Activated CD4-positive, alpha-beta T cell treated with anti-CD3 and anti-CD28 coated beads, Interleukin-2, amount 50 U/mL, for 16 hours (primary cell): ENCODE measurements at places on chromosomes 11 and 22.
A peak's percentile ranks its signal among the peaks of the same experiment; 100 is the strongest.

- DNase-seq, result no peak
Measured at GRCh38 chr22:47310601-47311000, 548.2 kb downstream of the TBC1D22A start.

DNA sequence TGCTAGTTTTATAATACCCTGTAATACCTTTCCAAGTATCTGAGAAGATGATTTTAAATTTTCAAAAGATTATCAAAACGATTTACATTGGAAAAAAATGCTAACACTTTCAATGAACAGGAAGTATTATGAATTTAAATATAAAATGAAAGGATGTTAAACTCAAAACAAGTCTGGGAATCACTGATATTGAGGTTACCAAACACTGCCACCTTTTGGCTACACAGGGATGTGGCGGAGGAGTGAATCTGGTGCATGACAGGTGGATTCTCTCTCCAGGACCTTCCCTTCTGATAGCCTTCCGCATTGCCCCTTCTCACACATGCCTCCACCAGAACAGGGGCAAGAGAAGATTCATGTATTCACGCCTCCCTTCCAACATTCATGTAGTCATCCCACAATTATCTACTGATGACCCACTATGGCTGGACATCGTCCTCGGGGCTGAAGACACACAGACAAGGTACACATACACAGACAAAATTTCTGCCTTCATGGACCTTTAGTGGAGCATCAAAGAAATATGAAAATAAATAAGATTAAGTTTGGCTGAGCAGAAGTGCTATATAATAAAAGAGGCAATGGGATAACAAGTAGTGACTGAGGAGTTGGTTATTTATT is 34.7 kb downstream of the ATG16L2 start:
- peak; percentile 43 for DNase-seq

- DNase-seq, result no peak
Measured at GRCh38 chr22:29030618-29031226, 30.9 kb downstream of the C22orf31 start.

GRCh38 chr11:110908401-110909105 is 196.3 kb upstream of the ARHGAP20 start:
- DNase-seq, result no peak

DNA sequence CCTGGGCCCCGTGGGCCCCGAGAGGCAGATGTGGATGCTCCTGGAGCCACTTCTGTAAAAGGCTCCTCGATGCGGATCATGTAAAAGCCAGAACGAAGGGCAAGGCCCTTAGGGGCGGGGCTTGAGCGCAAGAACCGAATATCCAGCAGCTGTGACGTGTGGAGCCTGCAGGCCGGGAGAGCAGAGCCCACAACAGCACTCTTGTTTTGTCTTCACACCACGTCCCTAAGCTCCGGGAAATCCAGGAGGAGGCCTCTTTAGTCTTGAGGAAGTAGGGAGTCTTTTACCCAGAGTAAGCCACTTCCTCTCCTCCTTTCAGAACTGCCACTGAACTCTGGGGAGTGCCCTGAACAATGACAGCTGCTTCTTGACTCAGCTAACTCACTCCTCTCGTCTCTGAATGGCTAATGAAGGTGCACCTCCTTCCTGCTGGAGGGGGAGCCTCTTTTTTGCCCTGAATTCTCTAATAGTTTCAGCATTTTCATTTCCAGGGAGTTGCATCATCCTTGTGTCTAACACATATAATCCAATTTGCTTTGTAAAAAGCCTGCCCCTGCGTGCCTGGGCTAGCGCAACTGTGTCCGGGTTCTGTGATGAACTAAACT is 12.5 kb downstream of the L3MBTL2 start:
- DNase-seq, result peak; percentile 70

DNA sequence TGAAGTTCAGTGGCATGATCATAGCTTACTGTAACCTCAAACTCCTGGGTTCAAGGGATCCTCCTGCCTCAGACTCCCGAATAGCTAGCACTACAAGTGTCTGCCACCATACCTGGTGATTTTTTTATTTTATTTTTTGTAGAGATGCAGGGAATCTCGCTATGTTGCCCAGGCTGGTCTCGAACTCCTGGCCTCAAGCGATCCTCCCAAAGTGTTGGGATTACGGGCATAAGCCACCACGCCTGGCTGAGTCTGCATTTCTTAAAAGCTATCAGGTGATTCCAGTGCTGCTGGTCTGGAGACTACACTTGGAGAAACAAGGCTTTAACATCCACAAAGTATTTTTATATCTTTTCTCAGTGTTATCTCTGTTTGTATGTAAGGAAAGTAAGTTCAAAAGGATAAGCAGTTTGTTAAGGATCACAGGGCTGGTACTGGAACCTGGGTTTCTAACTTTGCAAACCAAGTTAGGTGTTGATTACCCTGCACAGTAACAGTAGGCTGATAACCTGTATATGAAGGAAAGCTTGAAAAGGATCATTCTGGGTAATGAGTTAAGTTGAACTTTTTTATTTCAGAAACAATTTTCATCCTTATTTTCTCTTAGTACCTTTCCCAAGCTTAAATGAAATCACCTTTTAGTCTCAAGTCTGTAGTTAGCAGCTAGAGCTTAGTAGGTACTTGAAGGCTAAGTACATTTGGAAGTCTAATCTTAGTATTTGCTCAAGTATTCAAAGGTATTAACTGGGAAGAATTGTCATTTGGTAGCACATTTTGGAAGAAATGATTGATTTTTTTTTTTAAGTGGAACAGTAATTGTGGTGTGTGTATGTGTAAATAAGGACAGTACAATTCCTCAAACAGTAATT is 12.5 kb downstream of the ACER3 start:
- no peak for DNase-seq

DNA sequence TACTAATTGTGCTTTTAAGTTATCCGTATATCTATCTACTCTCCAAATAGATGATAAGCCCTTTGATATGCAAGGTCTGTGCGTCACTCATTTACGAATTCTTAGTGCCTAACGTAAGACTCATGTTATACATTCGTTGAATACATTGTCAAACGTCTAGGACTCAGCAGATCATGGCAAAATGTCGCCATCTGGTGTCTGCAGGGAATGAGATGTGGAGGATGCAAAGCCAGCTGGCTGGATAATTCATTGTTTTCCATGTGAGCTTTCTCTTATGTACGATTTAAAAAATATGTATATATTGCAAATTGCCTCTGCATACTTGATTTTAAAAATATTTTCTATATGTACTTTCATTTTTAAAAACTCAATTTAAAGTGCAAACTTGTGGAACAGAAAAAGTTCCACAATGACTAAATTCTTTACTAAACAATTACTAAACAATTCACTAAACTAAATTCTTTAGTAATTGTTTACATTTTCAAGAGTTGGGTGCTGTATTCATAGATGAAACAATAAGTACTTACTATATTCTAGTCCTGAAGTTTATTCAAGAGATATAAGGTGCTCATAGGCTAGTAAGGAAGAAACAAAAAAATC is 33.8 kb downstream of the ZNF202 start:
- peak; percentile 48 for DNase-seq

- DNase-seq, result peak; percentile 53
Measured at GRCh38 chr22:49824185-49824925, 3.3 kb downstream of the BRD1 start.

DNA sequence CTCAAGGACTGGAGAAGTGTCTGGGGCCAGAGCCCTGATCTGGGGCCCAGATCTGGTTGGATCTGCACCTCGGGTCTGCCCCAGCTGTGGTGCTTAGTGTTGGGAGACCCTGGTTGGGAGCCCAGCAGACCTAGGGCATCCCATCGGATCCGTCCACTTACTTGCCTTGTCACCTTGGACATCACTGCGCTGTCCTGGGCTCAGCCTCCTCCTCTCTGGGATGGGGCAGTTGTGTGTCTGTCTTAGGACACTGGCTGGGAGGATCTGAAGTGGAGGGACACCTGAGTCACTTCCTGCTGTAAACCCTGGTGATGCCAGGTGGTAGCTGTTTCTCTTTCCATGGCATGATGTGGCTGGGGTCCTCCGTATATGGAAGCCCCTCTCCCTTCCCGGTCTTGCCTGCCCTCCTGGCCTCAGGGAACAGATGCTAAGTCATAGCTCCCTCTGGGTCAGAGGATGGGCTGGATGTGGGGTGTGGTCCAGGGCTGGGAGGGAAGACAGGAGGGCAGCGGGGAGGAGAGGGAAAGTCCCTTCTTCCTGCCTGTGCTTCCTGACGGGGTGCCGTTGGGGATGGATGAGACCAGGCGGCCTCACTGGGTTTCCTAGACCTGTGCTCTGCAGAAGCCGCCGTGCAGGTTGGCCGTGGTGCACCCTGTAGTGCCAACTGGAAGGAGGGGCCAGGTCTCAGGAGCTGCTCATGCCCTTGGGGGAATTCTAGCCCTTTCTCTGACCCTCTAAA is 12.1 kb upstream of the OMP start:
- no peak for DNase-seq

DNA sequence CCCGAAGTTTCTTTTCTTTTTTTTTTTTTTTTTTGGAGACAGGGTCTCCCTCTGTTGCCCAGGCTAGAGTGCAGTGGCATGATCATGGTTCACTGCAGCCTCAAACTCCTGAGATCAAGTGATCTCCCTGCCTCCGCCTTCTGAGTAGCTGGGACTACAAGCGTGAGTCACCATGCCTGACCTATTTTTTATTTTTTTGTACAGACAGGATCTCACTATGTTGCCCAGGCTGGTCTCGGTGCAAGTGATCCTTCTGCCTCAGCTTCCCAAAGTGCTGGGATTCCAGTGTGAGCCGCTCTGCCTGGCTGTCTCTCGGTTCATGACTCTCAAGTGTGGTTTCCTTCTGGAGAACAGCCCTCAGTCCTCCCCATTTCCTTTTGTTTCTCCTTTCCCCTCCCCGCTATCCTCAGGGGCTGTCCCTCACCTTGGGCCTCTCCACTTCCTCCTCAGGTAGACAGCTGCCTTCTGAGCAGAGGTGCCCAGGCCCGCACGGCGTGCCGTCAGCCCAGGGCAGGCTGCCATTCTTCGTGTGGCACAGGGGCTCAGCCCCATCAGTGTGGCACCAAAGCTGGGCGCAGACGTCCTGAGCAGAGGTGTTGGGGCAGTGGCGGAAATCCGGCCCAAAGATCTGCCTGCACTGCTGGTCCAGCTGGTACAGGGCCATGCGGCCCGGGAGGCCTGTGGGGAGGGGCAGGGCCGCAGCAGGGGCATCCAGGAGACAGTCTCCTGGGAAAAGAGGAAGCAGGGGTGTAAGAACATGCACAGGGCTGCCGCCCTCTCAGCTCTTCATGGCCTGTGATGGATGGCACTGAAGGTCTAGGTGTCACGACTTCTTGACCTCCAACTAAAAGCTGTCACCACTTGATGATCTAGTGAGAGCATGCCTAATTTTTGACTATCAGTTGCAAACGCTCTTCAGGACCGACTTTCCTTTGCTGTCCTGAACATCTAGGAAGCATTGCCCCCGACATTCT is 14.0 kb downstream of the ADAMTS8 start:
- DNase-seq, result no peak

- no peak for DNase-seq
Measured at GRCh38 chr11:64237484-64237951, 3.1 kb downstream of the VEGFB start.

- no peak for DNase-seq
Measured at GRCh38 chr22:48186146-48186790, 1423.8 kb downstream of the TBC1D22A start.

- no peak for DNase-seq
Measured at GRCh38 chr22:37453696-37454095, 26.4 kb upstream of the ELFN2 start.
